Daoy (cell line): ENCODE measurements at places on chromosomes 5 and 9.

- DNase-seq, result no peak
Measured at GRCh38 chr5:622359-622758, 10.2 kb downstream of the CEP72 start.

DNA sequence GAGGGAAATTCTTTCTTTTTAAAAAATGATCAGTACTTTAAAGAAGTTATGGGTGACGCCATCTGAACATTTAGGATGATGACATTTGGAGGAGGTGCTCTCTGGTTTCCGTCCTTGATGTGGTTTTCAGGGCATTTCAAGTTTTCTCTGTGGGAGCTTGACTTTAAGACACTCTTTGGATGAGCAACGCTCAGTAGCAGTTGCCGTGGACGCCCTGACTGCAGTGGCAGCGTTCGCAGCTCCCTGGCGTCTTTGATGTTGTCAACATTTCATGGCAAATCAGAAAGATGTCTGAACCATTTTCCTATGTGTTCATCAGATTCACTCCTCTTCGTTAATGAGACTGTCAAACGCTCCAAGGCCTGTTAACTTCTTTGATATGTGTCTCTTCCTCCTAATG lies 86.1 kb downstream of the ZNF354C start:
- no peak for DNase-seq

DNA sequence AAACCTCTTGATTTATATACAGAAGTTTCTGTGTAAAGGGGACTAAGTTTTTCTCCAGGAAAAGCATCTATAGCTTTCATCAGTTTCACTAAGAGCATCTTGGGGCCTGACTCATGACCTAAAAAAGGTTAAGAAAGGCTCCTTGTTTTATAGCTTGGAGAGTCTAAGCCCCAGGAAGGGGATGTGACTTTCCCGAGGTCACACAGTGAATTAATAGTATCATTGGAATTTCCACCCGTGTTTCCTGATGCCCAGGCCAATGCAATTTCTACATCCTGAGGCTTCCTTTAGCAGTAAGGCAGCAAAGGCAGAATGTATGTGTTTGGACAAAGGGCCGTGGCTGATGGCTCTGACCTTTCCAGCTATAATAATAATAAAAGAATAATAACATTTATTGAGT lies 8.6 kb downstream of the MORN5 start:
- no peak for DNase-seq

DNA sequence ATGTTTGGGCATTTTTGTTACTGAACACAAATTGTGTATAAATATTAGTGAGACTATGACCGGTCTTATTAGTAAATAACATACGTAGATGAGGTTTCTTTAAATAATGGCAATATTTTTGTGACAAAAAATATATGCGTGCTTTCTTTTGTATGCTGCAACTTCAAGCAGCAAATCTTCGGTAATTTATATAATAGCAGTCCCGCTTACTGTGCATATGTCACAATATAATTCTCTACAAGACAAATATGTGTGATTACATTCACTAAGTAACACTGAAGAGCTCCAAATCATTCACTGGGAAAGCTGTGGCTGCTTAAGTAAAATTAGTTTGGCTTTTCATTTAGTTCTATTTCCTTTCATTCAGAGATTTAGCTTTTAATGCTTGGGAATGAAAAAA lies 376.0 kb downstream of the CYLC2 start:
- no peak for DNase-seq

DNA sequence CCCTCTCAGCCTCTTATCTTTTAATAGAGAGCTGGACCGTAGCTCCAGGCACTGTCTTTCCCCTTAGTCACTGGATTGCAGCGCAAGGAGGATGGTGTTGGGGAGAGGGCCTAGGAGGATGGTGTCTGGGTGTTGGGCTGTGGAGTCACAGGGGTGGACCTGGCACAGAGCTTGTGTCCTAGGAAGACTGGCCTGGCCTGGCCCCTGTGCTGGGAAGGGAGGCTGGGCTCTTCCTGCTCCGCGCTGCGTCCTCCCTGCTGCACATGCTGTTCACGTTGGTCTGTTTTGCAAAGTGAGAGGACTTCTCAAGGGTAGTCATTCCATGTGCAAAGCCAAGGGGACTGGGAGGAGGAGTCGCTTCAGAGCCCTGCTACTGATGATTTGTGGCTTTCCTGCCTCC lies 123.9 kb downstream of the EHMT1 start:
- DNase-seq, result no peak
